Left cardiac atrium (tissue), 4 donors: ENCODE measurements at places on chromosomes 3 and 15.
A peak's percentile ranks its signal among the peaks of the same experiment; 100 is the strongest.

GRCh38 chr3:133058243-133058642 is 20.1 kb downstream of the TMEM108 start:
- DNase-seq, result no peak

DNA sequence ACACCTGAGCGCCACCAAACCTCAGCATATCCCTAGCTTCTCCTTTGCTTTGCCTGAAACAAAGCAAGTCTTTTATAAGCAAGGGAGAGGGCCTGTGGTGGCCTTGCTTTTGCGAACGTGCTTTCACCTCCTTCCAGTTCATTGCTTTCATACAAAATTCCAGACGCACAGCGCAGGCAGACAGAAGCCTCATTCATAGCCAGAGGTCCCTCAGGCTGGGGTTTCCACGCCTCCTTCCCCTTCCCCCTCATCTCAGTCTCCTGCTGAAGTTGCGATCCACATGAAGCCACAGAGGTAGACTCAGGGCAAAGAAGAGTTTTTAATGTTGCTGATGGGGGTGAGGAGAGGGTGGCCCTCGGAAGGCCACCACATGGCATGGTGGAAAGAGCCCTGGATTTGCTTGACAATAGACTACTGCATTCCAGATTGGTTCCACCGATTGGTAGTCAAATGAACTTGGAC is 59.4 kb upstream of the FLNB start:
- DNase-seq, result no peak

GRCh38 chr3:73558727-73559075 is 66.0 kb downstream of the PDZRN3 start:
- peak; percentile 35 for DNase-seq

GRCh38 chr3:146322216-146322817 is 71.4 kb upstream of the PLSCR4 start:
- no peak for DNase-seq

DNA sequence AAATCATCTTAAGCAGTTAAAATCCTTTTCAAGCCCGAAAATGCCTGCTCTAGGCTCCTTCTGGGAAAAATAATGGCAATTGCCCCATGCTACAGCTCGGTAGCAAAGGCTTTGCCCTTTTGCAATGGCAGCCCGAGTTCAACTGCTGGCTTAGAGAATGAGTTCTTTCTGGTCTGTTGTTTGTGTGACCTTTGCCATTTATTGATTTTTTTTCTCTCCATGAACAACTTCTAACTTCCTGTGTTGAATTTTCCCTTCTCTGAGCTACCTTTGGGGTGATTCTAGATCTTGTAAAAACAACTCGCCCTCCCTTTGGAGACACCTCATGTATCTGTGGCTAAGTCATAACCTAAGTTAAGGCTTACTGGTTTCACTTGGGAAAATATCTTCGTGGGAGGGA is 139.3 kb downstream of the PLCH1 start:
- DNase-seq, result no peak

GRCh38 chr3:149781741-149782140 is 10.6 kb downstream of the ANKUB1 start:
- DNase-seq, result no peak

- no peak for DNase-seq
Observed at GRCh38 chr15:60462027-60462426, 16.9 kb downstream of the ICE2 start.

DNA sequence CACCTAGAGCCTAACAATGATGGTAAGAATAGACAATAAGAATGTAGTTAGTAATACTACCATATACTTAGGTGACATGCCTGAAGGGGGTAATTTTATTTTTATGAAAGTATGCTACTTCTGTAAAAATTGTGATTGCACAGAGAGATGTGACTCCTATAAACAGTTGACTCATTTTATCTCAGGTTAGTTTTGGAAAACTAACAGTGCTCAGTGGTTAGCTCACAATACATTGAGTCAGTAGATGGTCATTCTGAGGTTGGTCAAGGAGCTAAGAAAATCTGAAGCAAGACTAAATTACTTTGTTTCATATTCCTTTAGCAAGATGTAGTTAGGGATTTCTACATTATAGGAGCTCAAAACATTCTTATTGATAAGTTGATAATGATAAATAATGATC is 271.0 kb downstream of the EDEM1 start:
- DNase-seq, result no peak

- DNase-seq, result no peak
Observed at GRCh38 chr3:195407531-195408409, 35.0 kb downstream of the ACAP2 start.

DNA sequence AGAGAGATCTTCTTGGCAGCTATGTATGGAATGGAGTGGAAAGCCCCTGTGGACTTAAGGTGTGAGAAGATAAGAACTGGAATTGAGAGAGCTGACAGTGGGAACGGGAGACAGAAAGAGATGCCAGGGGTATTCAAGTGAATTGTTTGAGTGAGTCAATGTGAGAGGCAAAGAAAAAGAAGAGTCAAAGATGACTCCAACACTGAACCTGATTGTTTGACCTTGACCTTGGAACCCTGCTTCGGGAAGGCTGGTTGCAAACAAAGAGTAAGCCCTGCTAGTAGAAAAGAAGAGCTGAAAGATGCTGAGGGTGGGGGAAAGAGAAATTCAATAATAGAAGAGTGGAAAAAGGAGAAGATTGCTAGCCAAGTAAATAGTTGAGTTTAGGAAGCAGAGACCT is 238.6 kb downstream of the BBX start:
- no peak for DNase-seq

DNA sequence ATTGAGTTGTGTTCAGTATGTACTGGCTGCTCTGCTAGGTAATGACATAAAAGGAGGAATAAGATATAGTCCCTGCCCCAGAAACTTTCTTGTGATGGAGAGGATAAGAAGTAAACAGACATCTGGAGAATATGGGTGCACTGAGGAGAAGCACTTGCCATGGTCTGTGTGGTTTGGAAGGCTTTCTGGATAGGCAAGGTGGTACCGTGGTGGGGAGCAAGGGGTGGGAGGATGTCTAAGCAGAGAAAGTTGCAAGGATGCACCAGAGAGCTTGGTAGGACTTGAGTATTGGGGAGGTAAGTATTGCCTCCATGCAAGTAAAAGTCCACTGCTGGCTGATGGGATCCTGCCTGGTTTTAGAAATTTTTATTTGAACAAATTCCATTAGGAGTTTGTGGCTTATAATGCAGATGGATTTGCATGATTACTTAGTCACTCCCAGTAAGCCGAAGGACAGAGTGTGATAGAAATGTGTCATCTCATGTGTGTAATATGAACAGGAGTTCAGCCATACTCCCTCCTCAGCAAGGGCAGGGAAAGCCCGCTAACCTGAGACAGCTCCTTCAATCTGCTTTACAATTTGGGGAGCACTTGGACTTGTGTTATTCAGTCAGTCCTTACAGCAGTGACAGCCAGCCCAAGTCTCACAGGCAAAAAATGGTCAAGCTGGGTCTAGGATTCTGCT is 53.6 kb downstream of the CLSTN2 start:
- no peak for DNase-seq

DNA sequence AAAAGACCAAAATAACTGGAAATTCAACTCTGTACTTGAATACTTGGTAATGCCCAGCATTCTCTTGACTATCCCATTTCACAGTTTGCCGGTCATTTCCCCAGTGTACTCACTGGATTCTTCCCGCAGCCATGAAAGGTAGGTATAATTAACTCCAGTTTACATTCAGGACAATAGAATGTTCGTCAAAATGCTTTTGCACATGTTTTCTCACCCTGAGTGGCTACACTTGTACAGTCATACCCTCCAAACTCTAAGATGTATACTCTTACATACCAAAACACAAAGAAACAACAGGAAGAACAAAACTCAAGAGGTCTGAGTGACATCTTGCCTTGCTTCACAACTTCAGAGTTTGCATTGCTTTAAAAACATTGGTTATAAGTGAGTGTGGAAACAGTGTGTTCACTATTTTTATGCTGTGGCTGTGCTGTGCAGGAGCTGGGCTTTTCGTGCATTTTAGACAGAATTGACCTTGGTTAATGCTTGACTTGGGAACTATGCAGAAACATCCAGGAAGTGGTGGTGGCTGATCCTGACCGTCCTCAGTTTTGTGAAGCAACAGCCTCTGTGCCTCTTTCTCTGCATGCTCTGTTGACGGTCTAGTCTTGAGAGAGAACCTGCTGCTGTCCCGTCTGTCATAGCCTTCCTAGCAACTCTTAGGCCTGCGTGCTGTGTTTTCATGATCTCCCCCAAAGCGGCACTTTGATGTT is 90.5 kb downstream of the IGF1R start:
- DNase-seq, result no peak

GRCh38 chr3:134018850-134019249 is 10.9 kb downstream of the SLCO2A1 start:
- no peak for DNase-seq

- peak; percentile 40 for DNase-seq
Observed at GRCh38 chr3:149555927-149556326, 81.4 kb downstream of the TM4SF4 start.

- DNase-seq, result no peak
Observed at GRCh38 chr15:60594071-60594470, 115.1 kb upstream of the ICE2 start.

DNA sequence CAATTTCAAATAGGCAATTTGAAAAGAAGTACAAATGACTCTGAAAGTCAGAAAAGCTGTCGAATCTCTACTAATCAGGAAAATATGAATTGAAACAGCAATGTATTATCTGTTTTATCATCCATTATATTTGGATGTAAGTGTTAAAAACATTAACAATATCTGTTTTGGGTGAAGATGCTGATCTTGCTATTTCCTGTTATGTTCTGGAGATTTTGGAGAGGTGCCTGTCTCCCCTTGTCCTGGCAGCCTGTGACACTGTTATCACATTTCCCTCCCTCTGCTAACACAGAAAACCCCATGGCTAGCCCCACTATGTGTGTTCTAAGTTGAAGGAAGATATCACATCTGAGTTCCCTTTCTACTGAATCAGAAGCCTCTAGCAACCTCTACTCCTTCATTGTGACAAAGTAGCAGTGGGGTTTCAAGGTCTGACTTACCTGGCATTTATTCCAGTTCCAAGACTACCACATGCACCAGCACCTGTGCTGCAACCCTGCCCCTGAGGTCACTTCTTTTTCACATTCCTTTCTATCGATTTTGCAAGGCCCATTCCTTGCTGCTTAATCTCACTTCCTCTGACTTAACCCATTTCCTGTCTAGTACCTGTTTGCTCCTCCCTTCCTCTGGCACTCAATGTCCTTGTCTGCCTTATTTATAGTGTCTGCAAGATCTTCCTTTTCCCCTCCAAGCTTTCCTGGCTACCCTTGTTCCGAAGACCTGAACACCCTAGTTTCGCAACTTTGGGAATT is 95.5 kb upstream of the COL8A1 start:
- no peak for DNase-seq

DNA sequence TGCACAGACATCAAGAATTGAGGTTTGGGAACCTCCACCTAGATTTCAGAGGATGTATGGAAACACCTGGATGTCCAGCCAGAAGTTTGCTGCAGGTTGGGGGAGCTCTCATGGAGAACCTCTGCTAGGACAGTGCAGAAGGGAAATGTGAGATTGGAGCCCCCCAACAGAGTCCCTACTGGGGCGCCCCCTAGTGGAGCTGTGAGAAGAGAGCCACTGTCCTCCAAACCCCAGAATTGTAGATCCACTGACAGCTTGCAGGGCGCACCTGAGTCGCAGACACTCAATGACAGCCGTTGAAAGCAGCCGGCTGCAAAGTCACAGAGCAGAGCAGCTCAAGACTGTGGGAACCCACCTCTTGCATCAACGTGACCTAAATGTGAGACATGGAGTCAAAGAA is 34.6 kb upstream of the EPHA6 start:
- DNase-seq, result no peak

- DNase-seq, result no peak
Observed at GRCh38 chr15:33032053-33032452, 162.5 kb downstream of the FMN1 start.

DNA sequence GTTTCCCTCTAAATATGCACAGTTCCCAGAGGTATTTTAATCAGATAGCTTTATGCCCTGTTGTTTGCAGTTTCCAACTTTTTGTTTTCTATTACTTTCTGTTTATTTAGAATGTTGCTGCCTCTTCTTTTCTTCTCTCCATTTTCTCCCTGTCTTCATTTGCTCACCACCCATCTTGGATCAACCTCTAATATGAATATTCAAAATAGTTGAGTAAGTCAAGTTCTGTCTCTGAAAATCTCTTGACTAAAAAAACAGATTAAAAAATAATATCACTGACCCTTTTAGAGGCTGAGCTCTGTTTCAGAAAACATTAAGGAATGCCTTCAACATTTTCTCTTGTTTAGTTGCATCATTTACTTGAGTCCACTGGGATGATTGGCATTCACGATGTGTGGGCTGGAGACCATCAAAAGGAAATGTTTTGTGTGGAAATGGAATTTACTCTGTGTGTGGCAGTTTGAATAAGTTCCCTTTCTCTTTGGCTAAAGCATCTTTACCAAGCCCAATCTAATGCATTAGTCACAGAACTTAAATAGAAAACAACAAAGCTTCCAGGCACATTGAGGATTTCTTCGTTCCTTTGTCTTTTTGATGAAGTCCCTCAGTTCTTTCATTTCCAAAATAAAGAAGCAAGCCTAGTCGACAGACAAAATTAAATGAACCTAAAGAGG is 633.9 kb upstream of the TGFBR2 start:
- no peak for DNase-seq

DNA sequence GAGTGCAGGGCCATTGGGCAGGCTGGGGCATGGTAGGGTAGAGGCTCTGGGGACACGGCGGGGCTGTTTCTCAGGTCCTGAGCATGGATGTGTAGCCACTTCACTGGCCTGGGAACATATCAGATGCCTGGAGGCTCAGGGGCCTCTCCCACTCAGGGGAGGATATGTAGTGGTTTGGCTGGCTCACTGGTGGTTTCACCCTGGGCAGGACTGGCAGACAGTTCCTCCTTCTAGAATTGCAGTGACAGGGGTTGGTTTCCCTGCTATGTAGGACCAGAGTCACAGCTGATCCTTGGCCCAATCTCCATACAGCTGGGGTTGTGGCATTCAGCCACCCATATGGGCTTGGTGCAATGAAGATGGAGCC is 4.8 kb upstream of the ARHGAP31 start:
- DNase-seq, result no peak

- DNase-seq, result no peak
Observed at GRCh38 chr3:4138150-4138785, 164.9 kb upstream of the SETMAR start.

- DNase-seq, result no peak
Observed at GRCh38 chr3:170572665-170573253, 13.1 kb downstream of the SLC7A14 start.

GRCh38 chr15:80423215-80423614 is 19.0 kb downstream of the ARNT2 start:
- no peak for DNase-seq

- no peak for DNase-seq
Observed at GRCh38 chr3:115397433-115397832, 225.9 kb upstream of the GAP43 start.

- DNase-seq, result no peak
Observed at GRCh38 chr3:113953677-113954076, 5.9 kb downstream of the ZDHHC23 start.

GRCh38 chr3:25870452-25870851 is 80.6 kb downstream of the OXSM start:
- DNase-seq, result no peak

GRCh38 chr3:159872374-159873109 is 116.1 kb upstream of the IL12A start:
- DNase-seq, result no peak

GRCh38 chr3:36823806-36824205 is 59.5 kb upstream of the DCLK3 start:
- DNase-seq, result no peak

- no peak for DNase-seq
Observed at GRCh38 chr3:138222942-138223287, 35.8 kb downstream of the ARMC8 start.

GRCh38 chr15:52441841-52442240 is 86.8 kb downstream of the MYO5A start:
- no peak for DNase-seq
